ENCODE measurements at places on chromosomes 12 and 14.
A peak's percentile ranks its signal among the peaks of the same experiment; 100 is the strongest.

DNA sequence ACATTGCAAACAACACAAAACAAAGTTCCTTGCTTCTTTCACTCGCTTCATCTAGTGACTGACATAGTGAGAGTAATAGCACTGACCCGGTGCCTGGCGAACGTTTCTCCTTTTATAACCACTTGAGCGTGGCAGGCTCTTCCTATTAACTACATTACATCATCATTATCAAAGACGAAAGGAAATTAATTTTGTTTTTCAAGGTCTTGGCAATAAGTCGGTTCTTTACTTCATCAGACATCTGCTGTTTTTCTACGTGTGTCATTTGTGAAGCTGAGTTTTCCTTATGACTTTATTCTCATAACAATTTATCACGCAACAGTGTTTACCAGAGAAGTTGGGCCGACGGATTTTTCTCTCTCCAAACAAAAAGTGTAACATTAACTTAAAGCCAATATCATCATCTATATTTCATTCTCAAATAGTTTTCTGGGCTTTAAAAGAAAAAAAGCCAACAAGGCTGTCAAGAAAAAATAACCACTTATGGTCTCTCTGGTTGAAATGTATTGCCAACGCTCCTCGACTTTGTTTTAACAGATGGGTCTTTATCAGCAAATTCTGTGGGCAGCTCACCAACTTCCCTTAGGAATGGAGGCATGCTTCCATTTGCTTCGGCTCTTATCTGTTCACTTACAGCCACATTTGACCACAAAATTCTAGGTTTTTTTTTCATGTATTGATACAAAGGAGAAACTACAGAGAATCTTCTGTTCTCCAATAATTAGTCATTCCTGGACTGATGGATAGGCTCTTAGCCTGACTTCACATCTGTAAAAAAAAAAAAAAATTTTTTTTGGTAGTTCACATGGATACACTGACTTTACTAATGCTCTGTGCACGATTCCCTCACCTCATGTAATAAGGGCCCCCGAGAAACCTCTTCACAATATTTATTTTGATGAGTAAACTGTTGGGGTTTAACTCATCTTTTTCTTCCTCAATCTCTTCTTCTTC, 97.1 kb upstream of the CDKN3 start:
- H3K4me3 ChIP-seq: no peak overlapping the region
- H3K36me3 ChIP-seq: no peaks in the 10 kb centered on the region
- no peak overlapping the region for H3K27ac ChIP-seq
- no peaks in the 10 kb centered on the region for H3K27me3 ChIP-seq
- ATAC-seq: no peak

- H3K27ac ChIP-seq: no peak overlapping the region
- H3K27me3 ChIP-seq: no peaks in the 10 kb centered on the region
- H3K36me3 ChIP-seq: no peaks in the 10 kb centered on the region
- no peak for ATAC-seq
- H3K4me1 ChIP-seq: no peaks in the 10 kb centered on the region
- H3K4me3 ChIP-seq: no peak overlapping the region
Measured at GRCh38 chr12:89800435-89800834, 91.8 kb upstream of the ATP2B1 start.

DNA sequence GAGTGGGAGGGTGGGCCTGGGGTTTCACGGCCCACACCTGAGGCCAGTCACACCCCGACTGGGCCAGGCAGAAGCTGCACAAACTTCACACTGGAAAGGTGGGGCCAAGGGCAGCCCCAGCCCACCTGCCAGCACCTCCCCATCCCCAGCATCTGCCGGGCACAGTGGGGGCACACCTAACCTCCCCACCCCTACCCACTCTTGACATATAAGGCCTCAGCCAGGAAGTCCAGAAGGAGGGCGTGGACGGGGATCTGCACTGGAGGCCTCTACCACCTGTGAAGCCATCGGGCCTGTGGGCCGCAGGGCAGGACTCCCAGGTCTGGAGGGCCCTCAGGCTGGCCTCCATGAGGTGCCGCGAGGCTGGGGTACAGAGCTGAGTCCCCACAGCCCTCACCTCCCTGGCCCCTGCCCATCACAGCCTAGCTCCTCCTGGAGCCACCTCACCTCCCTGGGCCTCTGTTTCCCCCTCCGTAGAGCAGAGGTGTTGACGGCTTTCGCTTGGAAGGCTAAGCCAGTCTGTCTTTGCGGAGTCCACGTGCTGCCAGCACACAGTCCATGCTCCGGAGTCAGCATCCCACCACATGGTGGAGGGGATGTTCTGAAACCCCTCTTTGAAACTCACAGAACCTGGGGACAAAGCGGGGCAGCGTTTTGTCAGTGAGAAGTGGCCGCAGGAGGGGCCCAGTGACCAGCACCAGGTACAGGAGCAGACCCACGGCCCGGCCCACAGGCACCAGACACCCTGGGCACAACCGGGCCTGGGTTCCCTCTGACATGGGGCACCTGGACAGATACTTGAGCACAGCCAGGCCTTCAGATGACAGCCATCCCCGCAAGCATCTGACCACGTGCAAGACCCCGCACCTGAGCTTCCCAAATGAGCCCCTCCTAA, 38.2 kb upstream of the INF2 start:
- no peak for ATAC-seq
- no peak overlapping the region for H3K4me3 ChIP-seq
- H3K27ac ChIP-seq: no peak overlapping the region
- H3K36me3 ChIP-seq: no peaks in the 10 kb centered on the region

- H3K27ac ChIP-seq: no peak overlapping the region
- no peak for ATAC-seq
- H3K27me3 ChIP-seq: no peaks in the 10 kb centered on the region
- no peak overlapping the region for H3K4me3 ChIP-seq
- H3K4me1 ChIP-seq: no peaks in the 10 kb centered on the region
Measured at GRCh38 chr12:102009796-102010195, 52.0 kb downstream of the WASHC3 start.

GRCh38 chr12:101620762-101621133, 26.0 kb downstream of the MYBPC1 start:
- no peaks in the 10 kb centered on the region for H3K36me3 ChIP-seq
- no peak overlapping the region for H3K27ac ChIP-seq
- no peaks in the 10 kb centered on the region for H3K4me1 ChIP-seq
- ATAC-seq: no peak
- peaks cover 3% of the 10 kb centered on the region for H3K27me3 ChIP-seq
- H3K4me3 ChIP-seq: no peak overlapping the region

DNA sequence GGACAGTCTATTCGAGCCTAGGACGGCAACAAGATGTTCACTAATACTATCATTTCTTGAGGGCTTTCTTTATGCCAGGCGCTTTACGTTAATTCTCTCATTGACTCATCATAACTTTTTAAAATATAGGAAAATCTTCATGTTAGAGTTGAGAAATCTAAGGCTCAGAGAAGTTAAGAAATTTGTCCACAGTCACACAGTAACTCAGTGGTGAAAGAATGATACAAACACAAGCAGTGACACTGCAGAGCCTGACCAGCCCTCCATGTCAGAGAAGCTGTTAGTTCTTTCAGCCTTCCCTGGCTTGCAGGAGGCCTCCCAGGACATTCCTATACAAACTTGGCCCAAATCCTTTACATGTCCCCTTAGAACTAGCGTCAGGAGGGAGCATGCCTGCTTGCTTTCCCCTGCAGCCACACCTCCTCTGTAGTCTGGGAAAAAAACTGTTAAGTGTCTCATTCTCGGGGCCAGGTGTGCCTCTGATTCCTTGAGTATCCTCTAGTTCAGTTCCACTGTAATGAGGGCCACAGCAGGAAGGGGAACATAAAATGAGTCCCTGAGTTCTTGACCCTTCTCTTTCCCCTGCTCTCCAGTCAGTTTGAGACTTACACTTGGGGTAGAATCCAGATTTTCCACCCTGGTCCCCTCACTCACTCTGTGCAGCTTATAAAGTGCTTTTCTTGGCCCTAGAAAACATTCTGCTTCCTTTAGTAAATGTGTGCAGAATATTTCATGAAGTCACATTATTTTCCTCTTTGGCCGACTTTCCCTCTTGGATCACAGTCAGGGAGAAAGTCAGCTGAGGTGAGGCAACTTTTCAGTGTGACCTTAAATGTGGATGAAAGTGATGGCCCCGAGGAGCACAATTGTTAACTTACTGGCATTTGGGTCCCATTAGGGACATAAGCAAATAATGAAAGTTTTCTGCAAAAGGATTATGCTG, 152.2 kb upstream of the HIF1A start:
- peak overlapping the region; percentile 85 for H3K27ac ChIP-seq
- peaks cover 4% of the 10 kb centered on the region for H3K36me3 ChIP-seq
- no peak overlapping the region for H3K4me3 ChIP-seq
- H3K27me3 ChIP-seq: no peaks in the 10 kb centered on the region
- ATAC-seq: peak; percentile 58

GRCh38 chr14:54133896-54134295, 177.3 kb upstream of the BMP4 start:
- no peaks in the 10 kb centered on the region for H3K4me1 ChIP-seq
- no peaks in the 10 kb centered on the region for H3K27me3 ChIP-seq
- no peak for ATAC-seq

DNA sequence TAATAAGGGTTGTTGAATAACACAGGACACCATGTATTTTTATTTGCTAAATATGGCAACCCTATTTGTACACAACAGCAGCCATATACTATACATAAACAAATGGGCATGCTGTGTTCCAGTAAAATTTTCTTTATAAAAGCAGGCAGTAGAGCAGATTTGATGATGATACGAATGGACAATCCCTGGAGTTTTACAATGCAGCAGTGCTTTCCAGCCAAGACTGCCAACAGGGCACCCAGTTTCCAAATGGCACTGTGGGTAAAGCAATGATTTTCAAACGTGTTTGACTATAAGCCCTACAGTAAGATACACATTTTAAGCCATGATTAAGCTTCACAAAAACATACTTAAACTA, 282.7 kb downstream of the NUAK1 start:
- H3K4me1 ChIP-seq: peaks cover 4% of the 10 kb centered on the region
- H3K4me3 ChIP-seq: no peak overlapping the region
- H3K36me3 ChIP-seq: no peaks in the 10 kb centered on the region
- ATAC-seq: no peak
- H3K27ac ChIP-seq: no peak overlapping the region

GRCh38 chr14:76486251-76486743, 110.4 kb downstream of the ESRRB start:
- no peak overlapping the region for H3K4me3 ChIP-seq
- H3K27ac ChIP-seq: no peak overlapping the region
- no peaks in the 10 kb centered on the region for H3K36me3 ChIP-seq

DNA sequence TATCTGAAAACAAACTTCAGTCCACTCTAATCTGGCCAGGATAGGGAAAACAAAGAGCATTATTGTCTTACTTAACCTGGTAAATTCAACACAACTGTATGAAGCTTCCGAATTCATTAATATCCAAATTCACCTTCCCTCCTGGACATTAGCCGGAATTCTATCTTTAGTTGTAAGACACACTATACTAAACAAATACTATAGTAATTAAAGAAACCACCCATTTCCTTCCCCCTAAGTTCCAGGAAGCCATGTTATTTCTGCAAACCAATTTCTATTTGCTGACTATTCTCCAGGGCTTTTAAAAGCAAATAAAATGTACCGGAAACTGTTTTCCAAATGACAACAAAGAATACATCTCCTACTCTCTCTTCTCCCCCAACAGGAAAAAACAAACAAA, 122.7 kb upstream of the MDM1 start:
- no peak overlapping the region for H3K4me3 ChIP-seq
- no peaks in the 10 kb centered on the region for H3K27me3 ChIP-seq
- H3K36me3 ChIP-seq: no peaks in the 10 kb centered on the region

Measured in gastroesophageal sphincter (tissue), 4 donors.